ENCODE measurements at places on chromosomes 12 and 14. TPM values are rescaled to one million over a fixed set of nuclear protein-coding genes. Genes with fewer than 3 reads are reported as not detected.

C12orf57 gene
- total RNA-seq = 225 TPM

DNA sequence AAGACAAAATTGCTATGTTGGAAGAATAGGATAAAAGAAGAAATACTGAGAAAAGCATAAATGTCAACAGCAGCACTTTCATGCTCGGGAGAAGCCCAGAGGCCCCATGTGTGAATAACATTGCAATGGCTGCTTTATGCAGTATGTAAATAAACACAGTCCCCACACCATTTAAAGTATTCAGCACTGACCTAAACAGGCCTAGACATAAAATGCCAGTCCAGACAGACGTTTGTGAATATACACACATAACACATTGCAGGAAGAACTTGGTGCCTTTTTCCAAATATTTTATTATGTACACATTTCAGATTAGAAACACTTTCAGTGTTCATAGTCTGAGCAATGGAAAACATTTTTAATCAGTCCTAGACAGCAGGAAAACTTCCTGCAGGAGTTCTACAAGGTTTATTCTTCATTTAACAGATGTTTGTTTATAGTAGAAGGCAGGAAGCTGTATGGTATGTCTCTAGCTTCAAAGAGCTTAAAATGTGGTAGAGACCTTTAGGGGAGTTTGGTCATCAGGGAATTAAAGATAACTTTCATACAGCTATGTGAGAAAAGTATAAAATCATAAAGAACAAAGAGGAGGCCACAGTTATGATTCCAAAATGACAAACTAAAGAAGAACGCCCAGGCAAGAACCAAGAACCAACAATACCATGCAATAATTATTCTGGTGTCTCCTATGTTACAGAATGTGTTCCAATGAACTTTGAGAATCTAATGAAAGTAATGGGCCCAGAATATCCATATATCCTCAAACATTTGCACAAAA lies 30.6 kb upstream of the SLC38A2 start:
- no peaks in the 10 kb centered on the region for H3K36me3 ChIP-seq
- DNase-seq = no peak
- peaks cover 31% of the 10 kb centered on the region for H3K4me1 ChIP-seq
- H3K4me3 ChIP-seq = no peak overlapping the region

METAP2 gene
- total RNA-seq = 69.6 TPM

- no peak overlapping the region for H3K4me3 ChIP-seq
- H3K27ac ChIP-seq = no peak overlapping the region
- H3K4me1 ChIP-seq = peaks cover 2% of the 10 kb centered on the region
- DNase-seq = no peak
- no peaks in the 10 kb centered on the region for H3K36me3 ChIP-seq
- no peaks in the 10 kb centered on the region for H3K27me3 ChIP-seq
These were observed 25.0 kb upstream of the APPL2 start for GRCh38 chr12:105261010-105261409.

- H3K4me1 ChIP-seq = no peaks in the 10 kb centered on the region
- peaks cover 22% of the 10 kb centered on the region for H3K36me3 ChIP-seq
- no peak overlapping the region for H3K27ac ChIP-seq
- H3K4me3 ChIP-seq = no peak overlapping the region
These were observed 15.1 kb downstream of the AVIL start for GRCh38 chr12:57803319-57803893.

DNA sequence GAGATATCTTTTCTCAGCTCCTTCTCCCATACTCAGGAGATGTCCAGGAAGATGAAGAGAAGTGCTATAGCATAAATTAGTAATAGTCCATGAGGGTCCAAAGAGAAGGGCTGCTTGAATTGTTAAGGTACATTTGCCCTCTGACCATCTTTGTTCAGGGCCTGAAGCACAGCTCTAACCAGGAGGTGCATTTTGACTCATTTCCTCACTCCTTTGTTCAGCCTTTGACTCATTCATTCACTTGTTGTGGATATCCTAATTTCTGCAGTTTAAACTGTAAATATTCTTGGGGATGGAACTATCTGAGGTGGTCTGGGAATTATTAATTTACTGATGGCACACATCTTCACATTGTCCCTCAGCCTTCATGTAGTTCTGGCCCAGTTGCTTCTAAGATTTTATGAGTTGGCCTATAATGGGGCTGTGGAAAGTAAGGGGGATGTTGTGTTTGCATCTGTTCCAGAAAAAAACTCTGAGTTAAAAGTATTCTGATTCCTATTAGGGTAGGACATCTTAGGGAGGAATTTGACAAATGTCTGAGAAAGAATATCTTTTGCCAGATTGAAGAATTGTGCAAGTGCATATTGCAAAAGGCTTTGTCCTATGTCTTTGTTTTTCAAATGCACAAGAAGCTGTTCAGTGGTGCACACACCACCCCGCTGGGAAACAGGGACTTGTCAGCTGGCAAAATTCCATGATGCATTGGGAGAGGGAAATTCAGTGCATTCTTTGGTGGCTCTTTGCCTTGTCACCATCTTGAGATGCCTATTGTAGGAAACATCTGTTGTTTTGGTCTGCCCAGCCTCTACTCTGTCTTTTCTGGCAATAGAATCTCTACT lies 22.1 kb downstream of the SMOC1 start:
- H3K27me3 ChIP-seq = peaks cover 2% of the 10 kb centered on the region
- no peak overlapping the region for H3K4me3 ChIP-seq
- H3K27ac ChIP-seq = no peak overlapping the region
- H3K36me3 ChIP-seq = no peaks in the 10 kb centered on the region
- DNase-seq = no peak

- H3K4me1 ChIP-seq = no peaks in the 10 kb centered on the region
- no peaks in the 10 kb centered on the region for H3K27me3 ChIP-seq
- DNase-seq = no peak
- peaks cover 24% of the 10 kb centered on the region for H3K36me3 ChIP-seq
- H3K27ac ChIP-seq = no peak overlapping the region
These were observed 45.6 kb downstream of the RNFT2 start for GRCh38 chr12:116783525-116784237.

RPL10L gene
- total RNA-seq = not detected

GRCh38 chr12:56880125-56880992 lies 53.8 kb downstream of the SDR9C7 start:
- H3K27ac ChIP-seq = no peak overlapping the region
- peaks cover 1% of the 10 kb centered on the region for H3K27me3 ChIP-seq
- H3K36me3 ChIP-seq = peaks cover 5% of the 10 kb centered on the region
- H3K4me1 ChIP-seq = no peaks in the 10 kb centered on the region

- no peak overlapping the region for H3K27ac ChIP-seq
- H3K4me1 ChIP-seq = peaks cover 16% of the 10 kb centered on the region
- no peaks in the 10 kb centered on the region for H3K27me3 ChIP-seq
These were observed 50.0 kb upstream of the TCL1A start for GRCh38 chr14:95763875-95764274.

ESPL1 gene
- 11.8 TPM for total RNA-seq

KRT71 gene
- total RNA-seq = not detected

GRCh38 chr12:15001733-15002382 lies 29.0 kb downstream of the PDE6H start:
- peak; percentile 13 for DNase-seq
- no peaks in the 10 kb centered on the region for H3K27me3 ChIP-seq
- peaks cover 14% of the 10 kb centered on the region for H3K4me1 ChIP-seq
- H3K4me3 ChIP-seq = no peak overlapping the region
- no peaks in the 10 kb centered on the region for H3K36me3 ChIP-seq

SOAT2 gene
- total RNA-seq = not detected

GRCh38 chr12:75717902-75718301 lies 206.5 kb upstream of the KRR1 start:
- H3K27me3 ChIP-seq = peaks cover 2% of the 10 kb centered on the region
- DNase-seq = no peak
- peaks cover 33% of the 10 kb centered on the region for H3K4me1 ChIP-seq
